ENCODE measurements at places on chromosomes 1 and 21.

- DNase-seq: no peak
Measured at GRCh38 chr1:116680752-116681151, 13.2 kb upstream of the IGSF3 start.

DNA sequence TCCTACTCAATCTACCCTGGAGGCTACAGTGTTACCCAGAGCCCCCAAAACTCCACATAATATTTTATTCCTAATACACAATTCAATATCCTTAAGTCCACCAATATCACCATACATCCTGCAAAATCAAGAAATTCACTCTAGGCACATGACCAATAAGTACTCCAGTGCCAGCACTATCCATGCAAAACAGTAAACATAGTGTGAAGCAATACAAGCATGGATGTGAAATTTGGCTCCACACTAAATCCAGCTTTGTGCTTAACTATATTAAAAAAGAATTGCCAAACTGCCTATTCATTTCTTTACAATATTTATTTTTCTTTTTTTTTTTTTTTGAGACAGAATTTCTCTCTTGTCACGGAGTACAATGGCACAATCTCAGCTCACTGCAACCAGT, 3.0 kb upstream of the MEAF6 start:
- DNase-seq: no peak

GRCh38 chr1:181079920-181080319, 8.6 kb upstream of the IER5 start:
- no peak for DNase-seq

- no peak for DNase-seq
Measured at GRCh38 chr1:90714521-90714951, 2.6 kb downstream of the BARHL2 start.

- peak; percentile 47 for DNase-seq
Measured at GRCh38 chr1:91872559-91873081, 13.3 kb downstream of the TGFBR3 start.

GRCh38 chr1:188877668-188878067, 1600.0 kb downstream of the BRINP3 start:
- no peak for DNase-seq

DNA sequence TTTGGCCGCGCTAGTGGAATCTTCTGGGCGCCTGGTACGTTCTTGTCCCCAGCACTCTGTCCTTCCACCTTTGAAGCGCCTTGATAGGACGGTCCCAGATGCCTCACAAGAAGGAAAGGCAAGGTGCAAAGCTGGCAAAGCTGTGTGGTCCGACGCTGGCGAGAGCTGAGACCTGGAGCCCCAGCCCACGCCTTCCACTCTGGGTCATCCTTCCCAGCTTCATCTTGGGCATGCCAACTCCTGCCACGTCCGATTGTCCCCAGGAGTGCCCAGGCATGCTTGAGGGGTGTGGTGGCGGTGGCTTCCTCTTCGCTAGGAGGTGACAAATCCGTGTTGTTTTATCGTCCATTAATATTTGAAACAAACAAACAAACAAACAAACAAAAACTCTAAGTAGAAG, 123.9 kb upstream of the DPYD start:
- DNase-seq: no peak

GRCh38 chr1:224733027-224733911, 117.2 kb downstream of the CNIH3 start:
- DNase-seq: no peak

DNA sequence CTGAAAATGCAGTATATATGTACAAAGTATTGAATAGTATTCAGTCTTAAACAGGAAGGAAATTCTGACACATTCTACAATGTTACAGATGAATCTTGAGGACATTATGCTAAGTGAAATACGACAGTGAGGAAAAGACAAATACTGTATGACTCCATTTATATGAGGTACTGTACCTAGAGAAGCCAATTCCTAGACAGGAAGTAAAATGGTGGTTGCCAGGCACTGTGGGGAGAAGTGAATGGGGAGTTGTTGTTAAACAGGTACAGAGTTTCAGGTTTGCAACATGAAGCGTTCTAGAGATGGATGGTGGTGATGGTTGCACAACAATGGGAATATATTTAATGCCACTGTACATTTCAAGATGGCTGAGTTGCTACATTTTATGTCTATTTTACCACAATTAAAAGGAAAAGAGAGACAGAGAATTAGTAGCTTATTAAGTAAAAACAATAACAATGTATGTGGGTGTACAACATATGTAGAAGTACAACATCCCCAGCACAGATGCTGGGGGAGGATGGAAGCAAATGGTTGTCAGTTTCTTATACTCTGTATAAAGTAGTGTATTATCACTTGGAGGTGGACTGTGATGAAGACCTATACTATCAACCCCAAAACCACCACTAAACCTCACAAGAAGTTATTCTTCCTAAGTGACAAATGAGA, 3.9 kb upstream of the RAB4A start:
- DNase-seq: no peak

DNA sequence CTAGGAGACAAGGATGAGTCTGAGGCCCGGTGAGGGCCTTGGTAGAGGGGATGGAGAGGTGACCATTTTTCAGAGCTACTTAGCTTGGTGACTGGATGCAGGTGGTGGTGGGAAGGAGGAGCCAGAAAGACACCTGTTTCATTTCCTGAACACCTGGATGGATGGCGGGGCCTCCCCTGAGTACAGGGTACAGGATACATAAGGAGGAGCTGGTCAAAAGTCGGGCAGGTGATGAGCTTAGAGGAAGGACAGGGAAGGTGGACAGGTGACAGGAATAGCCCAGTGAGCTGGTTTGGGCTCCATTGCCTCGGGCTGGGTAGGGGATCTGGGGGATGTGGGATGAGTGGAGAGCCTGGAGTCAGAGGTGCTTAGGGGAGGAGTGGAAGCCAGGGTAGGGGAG, 6.3 kb downstream of the FAAH start:
- DNase-seq: no peak

DNA sequence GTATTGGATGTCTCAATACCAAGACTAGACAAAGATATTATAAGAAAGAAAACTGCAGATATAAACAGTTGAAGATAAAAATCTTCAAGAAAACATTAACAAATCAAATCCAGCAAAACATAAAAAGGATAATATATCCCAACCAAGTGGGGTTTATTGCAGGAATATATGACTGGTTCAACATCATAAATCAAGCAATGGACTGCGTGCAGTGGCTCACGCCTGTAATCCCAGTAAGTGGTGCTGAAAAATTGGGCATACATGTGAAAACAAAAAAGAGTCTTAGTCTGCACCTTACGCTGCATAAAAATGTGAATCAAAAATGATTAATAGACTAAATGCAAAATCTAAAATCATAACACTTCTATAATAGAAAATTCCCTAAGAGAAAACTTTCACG, 112.9 kb upstream of the PDE4B start:
- no peak for DNase-seq

DNA sequence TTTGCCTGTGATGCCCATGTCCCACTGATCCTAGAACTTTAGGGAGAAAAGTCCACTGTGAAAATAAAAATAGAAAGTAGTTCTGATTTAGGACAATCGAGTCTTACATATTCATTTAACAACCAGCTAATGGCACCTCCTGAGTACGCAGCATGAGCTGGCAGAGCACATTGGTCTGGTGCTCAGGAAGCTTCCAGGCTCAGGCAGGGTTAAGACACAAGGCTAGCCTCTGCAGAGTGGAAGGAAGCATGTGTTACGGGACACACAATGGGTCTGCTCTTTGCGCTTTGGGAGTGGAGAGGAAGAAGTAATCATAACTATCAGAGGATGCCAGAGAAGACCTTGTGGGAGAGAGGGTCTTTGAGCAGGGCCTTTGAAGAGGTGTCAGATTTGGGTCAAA, 4.2 kb upstream of the KLHDC8A start:
- no peak for DNase-seq

GRCh38 chr1:37430103-37430985, 44.0 kb upstream of the ZC3H12A start:
- no peak for DNase-seq

GRCh38 chr1:100187912-100188311, 9.9 kb upstream of the LRRC39 start:
- DNase-seq: no peak

DNA sequence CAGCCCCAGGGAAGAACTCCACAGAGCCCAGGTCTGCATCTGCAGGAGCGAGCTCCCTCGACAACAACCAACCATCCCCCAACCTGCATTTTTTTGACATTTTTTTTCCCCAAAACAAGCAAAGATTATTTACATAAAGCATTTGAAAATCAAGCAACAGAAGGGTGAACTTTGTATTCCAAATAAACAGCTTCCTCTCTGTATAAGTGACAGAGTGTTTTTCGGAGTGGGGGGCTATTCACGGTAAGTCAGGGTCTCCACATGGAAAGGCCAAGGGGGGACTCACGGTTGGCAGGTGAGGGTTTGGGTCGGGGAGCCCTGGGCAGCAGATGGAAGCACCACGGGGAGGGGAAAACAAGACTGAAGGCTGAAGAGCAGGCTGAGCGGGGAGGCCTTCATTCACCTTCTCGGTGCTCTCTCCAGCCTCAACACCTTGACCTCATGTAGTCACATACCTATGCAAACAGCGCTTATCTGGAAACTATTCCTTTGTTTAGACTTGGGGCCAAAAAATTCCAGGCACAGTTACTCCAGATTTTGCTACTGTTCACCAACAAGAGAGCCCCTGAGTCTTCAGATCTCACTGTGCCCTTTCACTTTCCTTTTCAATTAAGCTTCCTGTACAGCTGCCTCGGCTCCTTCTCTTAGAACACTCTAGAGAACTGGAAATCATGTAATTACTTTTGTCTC, 27.6 kb downstream of the C2CD2 start:
- DNase-seq: no peak

GRCh38 chr1:29556657-29557056, 320.3 kb downstream of the PTPRU start:
- DNase-seq: no peak

DNA sequence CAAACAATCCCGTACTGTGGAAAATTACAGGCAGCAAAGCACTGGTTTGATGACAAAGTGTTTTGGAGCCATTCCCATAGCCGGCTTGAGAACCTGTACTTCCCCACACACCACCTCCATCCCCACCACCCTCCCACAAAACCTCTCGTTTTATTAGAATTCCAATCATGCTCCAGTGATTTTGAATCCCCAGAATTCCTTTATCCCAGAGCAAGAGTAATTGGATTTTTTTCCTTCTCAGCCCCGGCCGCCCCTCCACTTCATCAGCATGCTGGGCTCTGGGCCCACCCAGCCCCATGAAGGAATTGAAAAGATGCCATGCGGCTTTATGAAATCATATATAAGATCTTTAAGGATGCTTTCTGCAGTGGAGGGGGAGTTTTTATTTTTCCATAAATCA, 136.6 kb downstream of the OMA1 start:
- DNase-seq: no peak

GRCh38 chr1:54596756-54597155, 26.6 kb downstream of the FAM151A start:
- DNase-seq: no peak

DNA sequence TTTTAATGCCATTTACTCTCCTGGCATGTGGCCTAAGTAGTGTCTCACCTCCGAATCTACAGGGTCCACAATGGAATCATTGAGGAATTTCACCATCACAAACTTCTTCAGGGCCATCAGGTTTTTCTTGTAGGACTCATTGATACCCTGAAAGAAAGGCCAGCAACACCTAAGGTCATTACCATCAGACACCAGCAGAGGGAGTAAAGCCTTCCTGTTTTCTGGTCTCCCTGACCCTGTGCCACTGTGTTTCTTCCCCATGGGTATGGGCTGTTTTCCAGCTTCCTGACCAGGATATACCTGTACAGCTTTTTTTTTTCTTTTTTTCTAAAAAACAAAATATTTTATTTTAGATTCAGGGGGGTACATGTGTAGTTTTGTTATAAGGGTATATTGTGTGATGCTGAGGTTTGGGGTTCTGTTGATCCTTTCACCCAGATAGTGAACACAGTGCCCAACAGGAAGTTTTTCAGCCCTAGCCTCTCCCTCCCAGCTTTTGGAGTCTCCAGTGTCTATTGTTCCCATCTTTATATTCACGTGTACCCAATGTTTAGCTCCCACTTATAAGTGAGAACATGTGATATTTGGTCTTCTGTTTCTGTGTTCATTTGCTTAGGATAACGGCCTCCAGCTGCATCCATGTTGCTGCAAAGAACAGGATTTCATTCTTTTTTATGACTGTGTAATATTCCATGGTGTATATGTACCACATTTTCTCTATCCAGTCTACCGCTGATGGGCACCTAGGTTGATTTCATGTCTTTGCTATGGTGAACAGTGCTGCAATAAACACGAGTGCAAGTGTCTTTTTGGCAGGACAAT, 18.3 kb downstream of the PPT1 start:
- peak; percentile 33 for DNase-seq

GRCh38 chr1:93016171-93016570, 54.9 kb upstream of the DIPK1A start:
- DNase-seq: no peak

GRCh38 chr1:47684964-47685762, 247.3 kb downstream of the FOXD2 start:
- no peak for DNase-seq

DNA sequence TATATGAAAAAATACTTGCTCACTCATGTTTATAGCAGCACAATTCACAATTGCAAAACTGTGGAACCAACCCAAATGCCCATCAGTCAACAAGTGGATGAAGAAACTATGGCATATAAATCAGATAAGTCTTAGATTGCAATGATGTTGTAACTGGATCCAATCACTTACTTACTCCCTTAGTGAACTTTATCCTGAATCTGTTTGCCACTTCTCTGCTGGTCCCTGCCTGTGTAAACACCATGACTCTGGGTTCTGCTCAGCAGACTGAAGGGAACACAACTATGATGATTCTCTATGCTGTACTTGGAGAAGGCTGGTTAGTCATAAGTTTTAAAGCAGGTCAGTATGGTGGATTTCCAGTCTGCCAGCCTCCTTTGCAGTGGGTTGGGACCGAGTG, 391.2 kb downstream of the RWDD3 start:
- no peak for DNase-seq

DNA sequence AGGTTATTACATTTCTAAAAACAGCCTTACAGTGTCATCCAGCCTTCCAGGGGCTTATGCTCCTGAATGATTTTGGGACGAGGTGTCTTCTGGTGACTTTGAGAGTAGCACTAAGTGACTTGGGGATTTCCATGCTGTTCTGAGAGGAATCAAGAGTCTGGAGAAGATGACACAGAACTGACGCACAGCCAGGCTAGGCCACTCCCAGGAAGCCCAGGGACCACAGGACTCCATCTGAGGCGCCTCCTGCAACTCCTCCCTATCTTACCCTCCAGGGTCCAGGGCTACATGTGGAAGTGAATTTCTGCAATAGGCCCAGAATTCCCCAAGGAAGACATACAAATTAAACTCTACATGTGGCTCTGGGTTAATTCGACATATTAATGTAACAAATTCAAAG, 92.5 kb downstream of the SLC25A24 start:
- DNase-seq: no peak

Measured in CD8-positive, alpha-beta memory T cell (primary cell).